COR-L47 (cell line): ENCODE measurements at places on chromosomes 4 and X.

- DNase-seq: peak; percentile 26
These were observed 56.4 kb downstream of the C4orf51 start for GRCh38 chr4:145736241-145736831.

DNA sequence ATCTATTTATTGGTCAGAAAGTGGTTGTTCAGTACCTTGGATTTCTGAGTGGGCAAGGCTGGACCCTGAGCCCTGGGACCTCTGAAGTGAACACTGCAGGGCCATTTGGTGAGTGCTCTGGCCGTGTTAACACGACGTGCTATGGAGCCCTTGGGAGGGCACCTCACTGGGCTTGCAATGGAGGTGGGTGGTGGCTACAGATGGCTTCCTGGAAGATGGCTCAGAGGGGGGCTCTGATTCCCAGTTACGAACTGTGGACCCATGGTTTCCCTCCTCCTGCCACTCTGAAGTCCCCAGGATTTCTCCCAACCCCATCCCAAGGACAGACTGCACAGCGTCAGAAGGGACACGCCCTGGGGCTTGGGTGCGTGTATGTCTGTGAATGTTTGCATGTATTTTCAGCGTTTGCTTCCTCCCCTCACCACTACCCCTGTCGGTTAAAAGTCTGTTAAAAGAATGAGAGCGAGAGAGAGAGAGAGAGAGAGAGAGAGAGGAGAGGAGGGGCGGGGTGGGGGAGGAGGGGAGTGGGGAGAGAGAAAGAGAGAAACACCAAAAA lies 3.7 kb upstream of the RHOH start:
- no peak for DNase-seq

- no peak for DNase-seq
These were observed 150.2 kb downstream of the RRAGB start for GRCh38 chrX:55867708-55868107.

GRCh38 chrX:94743478-94743877 lies 1069.5 kb downstream of the FAM133A start:
- no peak for DNase-seq

GRCh38 chr4:21952549-21952948 lies 4.0 kb upstream of the KCNIP4 start:
- DNase-seq: no peak

- DNase-seq: no peak
These were observed 101.9 kb upstream of the RBPJ start for GRCh38 chr4:26218677-26219605.

GRCh38 chr4:141220271-141220670 lies 424 bp upstream of the ZNF330 start:
- DNase-seq: no peak

- DNase-seq: no peak
These were observed 11.7 kb downstream of the RPL9 start for GRCh38 chr4:39446842-39447573.

GRCh38 chr4:107902715-107903114 lies 28.6 kb upstream of the CYP2U1 start:
- no peak for DNase-seq

DNA sequence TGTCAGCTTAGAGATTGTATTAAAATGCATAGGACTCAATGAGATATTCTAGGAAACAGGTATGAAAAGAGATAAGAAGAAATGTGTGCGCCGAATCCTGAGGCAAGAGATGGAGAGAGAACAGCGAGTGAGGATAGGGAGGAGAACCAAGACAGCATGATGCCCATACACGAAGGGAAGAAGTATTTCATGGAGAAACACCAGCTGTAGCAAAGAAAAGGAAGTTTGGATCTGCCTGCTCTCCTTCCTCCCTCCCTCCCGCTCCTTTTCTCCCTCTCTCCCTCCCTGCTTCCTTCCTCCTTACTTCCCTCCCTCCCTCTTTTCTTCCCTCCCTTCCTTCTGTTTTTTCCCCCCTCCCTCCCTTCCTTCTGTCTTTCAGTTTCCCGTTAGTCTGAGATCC lies 318.6 kb upstream of the TAPT1 start:
- DNase-seq: no peak

DNA sequence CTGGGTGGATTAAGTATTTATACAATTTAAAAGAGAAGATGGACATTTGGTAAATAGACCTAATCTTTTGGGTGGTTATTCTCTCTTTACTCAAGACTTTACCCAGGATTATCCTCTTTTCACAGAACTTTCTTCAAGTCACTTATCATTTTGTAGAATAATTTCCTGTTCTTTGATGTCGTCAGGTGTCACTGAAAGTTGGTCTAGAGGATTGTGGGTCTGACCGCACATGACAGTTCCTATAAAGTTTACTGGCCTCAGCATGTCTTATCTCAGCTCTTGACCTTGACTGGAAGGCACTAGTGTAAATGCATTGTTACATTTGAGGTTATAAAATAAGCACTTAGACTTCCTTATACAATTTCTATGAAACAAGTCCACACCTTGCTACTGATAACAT lies 139.9 kb upstream of the SLC4A4 start:
- DNase-seq: no peak

DNA sequence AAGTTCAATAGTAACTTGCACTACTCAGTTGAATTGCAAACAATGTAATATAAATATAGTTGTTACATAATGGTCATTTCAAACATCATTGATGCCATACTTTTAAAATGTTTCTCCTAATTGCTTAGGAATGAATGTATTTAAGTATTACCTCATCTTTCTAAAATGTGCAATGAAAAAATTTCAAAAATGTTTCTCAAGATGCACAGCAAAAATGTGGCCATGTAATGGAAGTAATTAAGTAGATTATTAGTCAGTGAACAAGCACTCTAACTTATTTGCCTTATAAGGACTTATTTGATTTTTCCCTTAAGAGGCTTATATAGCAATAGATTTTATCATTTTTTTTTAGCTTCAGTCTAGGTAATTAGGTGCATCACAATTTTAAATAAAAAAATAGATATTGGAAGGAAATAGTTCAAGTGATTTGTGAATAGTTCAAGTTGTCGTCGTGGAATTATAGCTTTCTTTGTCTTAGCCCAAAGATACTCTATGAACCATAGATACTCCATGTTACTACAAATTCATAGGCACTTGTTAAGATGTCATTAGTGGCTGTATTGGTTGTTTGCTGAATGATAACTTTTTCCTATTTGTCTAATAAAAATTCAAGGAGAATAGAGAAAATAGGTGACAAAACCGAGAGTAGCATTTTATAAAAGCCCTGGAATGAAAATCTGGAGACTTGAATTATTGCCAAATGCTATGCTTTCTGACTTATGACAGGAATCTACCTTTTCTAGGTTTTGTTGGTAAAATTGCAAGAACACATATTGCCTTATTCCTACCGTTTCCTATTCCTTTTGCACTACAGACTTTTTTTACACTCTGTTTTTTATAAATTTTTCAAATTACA lies 118.5 kb downstream of the TLL1 start:
- no peak for DNase-seq

DNA sequence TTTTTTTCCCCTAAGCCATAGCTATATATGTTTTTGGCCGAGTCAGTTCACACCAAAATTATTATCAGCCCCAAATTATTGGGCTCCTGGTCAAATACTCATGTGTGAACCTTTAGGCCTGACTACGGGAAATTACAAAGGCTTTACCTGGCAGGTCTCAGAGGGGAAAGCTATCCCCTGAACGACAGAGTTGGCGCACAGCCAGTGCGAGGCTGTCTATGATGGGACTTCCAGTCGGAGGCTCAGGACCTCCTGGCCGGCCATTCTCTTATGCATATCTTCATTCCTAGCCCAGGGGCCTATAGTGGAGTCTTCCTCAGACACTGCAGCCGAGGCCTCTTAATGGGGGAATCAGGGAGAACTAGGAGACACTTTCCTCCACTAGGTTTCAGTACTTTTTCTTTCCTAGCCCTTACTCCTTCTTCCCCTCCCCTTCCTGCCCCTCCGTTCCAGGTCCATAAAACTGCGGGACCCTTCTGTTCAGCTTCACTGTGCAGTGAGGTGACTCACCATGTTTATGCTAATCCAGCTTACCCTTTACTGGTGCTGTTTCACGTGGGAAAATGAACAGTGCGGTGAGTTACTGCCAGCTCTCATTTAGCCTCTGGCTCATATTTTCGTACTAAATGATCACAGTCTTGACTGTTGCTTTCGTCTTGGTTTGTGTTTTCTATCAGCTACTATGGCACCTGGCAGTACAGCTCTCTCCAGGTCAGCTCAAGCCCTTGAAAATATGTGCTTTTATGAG lies 533.9 kb downstream of the FSTL5 start:
- DNase-seq: no peak

GRCh38 chr4:46924789-46925529 lies 15.9 kb upstream of the COX7B2 start:
- no peak for DNase-seq

- DNase-seq: no peak
These were observed 218.2 kb upstream of the NEIL3 start for GRCh38 chr4:177091515-177091914.

- DNase-seq: no peak
These were observed 628.9 kb downstream of the TLL1 start for GRCh38 chr4:166501941-166502382.

- DNase-seq: no peak
These were observed 101.5 kb downstream of the MGST2 start for GRCh38 chr4:139767168-139767567.

DNA sequence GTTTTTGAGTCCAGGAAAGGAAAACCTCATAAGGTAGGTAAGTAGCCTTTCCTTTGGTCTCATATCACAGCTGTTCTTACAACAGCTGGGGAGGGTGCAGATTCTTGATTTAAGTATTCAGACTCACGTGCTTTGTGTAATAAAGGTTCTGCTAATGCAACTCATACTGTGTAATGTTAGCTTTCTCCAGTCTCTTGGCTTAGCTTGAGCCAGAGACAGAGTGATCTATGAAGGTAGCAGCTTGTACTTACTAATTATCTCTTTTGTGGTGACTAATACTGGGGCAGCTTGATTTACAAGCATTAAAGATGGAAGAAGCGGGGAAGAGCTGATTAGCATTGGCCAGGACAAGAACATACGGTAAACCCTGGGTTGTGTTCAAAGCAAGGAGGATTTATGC lies 80.3 kb downstream of the LNX1 start:
- DNase-seq: no peak

DNA sequence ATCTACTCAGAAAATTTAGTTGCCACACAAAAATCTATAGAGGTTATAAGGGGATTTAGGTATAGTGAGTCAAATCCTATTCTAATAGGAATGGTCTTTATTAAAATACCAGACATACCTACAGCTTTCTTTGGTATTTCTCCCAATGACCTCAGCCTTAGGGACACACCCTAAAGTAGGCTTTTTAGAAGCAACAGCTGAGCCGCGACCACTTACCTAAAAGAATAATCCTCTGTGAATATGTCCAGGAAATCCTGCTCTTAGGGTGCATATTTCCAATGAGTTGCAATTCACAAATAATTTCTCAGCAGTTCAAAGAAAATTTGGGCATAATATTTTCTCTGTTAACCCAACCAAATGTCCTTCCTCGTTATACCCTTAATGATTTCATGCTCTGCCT lies 2.7 kb downstream of the DCX start:
- DNase-seq: no peak

- DNase-seq: peak; percentile 92
These were observed 2.9 kb downstream of the NDST4 start for GRCh38 chr4:115110191-115111181.

DNA sequence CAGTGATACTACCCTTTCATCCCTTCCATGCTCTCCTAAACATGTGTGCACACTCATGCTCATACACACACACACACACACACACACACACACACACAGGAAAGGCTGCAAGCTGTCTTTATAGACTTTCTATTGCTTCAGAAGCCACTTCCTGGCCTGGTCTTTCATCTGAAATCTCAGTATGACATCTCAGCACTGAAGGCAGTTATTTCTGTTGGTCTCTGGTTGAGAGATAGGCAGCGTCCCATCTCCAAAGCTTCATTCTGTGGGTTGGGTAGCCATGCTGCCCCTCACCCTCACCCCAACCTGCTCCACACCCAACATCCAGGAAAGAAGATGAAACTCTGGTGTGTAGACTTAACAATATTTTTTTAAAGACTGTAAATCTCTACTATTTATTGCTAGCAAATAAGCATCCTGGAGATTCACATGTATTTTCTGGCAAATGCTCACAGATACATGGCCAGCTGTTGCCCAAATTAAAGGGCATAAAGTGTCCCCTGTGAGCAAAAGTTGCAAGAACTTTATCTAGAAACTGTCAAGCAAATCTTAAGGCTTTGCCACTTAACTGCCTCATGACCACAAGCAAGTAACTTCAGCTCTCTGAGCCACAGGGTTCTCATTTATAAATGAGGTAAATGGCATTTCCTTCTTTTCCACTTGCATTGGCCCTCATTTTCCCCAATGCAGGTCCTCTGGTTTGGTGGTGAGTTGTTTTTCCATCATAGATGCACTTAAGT lies 189.8 kb upstream of the AFF2 start:
- no peak for DNase-seq

DNA sequence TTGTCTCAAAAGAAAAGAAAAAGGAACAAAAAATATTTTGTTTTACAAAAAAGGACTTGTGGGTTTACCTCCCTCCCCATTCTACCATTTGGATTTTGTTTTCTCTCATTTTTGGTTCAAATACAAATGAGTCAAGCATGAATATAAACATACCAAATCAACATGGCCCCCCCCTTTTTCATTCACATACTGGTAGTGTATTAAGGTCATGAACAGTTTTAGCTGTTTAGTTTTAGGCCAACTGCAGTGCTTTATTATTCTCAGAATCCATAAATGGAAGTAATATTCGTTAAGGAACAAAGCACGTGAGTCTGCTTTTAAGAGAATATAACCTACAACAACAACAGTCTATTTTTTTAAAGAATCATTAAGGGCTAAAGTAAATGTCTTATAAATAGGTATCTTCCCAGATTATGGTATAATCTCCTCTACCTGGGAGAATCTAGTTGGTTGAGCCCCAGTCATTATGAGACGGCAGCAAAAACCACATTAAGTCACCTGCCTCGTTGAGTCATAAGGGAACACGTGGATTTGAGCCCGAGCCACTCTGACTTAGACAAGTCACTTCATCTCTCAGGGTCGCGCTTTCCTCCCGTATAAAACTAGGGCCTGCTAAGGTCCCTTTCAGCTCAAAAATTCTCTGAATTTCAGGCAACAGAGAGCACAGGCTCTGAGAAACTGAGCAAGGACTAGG lies 26.7 kb downstream of the BCLAF3 start:
- DNase-seq: no peak

DNA sequence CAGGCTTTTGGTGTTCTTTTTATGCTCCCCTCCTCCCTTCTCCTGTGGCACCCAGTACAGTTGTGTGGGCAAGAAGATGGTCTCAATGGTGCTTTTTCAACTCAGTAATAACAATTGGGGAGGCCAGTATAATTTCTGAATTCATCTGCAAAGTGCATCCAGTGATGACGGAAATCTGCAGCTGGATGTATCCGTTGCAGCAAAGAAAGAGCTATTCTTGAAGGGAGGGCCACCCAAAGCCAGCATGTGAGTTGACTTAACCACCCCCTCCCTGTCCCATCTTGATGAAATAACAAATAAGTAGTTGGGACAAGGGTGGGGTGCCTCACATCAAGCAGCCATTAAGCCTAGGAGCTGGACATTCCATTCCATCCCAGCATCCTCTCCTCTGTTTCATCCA lies 30.7 kb downstream of the TSC22D3 start:
- no peak for DNase-seq

DNA sequence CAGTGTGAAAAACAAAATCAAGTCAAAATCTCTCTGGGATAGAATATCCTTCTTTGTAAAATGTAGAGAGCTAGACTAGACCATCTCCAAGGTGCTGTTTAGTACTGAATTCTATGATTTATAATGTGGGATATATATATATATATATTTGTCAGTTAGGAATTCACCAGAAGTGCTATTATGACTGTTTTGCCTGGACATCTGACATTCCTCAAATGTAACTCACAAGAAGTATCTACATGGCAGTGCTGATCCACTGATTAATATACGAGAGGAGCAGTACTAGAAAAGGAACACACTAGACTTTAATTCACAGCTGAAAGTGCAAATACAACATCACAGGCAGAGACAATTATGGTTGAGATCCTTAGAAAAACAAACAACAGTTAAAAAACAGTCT lies 208.9 kb downstream of the GBA3 start:
- DNase-seq: no peak
